ENCODE measurements at places on chromosomes 6 and 20.

- no peak for DNase-seq
Measured at GRCh38 chr6:43220439-43220951, 8.8 kb downstream of the DNPH1 start.

DNA sequence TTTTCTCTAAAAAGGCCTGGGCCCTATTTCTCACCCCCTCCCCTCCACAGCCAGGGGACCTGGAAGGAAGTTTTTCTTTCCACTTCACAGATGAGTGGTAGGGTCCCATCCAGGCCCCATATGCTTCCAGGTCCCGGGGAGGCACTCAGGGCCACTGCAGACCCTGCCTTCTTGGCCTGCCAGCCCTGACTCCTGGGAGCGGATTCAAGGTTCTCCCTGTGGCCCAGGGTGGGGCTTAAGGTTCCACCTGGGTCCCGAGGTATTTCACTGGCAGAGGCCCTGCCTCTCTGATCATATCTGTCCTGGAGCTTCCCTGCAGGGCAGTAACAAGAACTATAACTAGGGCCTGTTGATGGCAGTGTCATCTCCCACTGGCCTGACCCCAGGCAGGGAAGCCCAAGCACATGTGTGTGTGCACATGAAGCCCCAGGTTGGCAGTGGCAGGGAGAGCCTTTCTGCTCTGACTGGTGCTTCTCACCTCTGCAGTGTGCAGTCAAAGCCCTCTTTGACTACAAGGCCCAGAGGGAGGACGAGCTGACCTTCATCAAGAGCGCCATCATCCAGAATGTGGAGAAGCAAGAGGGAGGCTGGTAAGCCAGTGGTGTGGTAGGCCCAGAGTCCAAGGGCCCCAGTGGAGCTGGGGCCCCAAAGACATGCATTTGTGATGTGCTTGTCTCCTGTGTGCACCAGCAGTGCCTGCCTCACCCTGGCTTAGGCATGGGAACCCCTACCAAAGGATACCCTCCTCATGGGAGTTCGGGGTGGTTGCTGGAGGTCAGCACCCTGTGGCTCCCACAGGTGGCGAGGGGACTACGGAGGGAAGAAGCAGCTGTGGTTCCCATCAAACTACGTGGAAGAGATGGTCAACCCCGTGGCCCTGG lies 31.2 kb downstream of the PLCG1 start:
- no peak for DNase-seq

DNA sequence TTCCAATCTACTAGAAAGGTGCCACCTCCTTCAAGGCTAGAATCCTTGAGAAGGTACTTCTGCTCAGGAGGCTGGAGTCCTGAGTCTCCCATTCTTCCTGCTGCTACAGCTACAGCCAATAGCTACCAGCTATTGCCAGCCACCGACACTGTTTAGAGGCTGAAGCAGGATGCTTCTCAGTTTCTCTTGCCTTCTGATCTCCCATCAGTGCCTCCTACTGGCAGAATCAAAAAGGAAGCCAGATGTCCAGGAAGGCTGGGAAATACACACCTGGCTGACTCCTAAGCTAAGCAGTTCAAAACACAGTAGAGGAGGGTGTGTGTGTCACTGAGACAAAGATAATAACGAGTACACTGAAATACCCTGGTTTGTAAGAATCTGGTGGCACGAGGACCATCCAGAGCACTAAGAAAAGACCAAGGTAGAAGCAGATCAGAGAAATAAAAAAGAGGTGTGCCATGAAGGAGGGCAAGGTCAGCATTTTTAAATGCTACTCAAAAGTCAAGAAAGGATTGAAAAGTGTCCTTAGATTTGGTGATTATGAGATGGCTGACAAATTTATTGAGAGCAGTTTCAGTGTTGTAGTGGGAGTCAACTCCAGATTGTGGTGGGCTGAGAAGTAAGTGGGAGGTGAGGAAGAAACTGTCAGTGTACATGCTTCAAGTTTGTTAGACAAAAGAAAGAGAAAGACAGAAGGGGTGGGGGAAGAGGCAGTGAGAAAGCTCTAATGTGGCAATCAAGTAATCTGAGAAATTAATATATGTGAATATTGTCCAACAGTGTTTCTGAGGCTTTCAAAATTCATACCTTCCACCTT lies 2.3 kb upstream of the HLA-DMA start:
- no peak for DNase-seq

- no peak for DNase-seq
Measured at GRCh38 chr6:153087436-153087835, 43.6 kb downstream of the RGS17 start.

DNA sequence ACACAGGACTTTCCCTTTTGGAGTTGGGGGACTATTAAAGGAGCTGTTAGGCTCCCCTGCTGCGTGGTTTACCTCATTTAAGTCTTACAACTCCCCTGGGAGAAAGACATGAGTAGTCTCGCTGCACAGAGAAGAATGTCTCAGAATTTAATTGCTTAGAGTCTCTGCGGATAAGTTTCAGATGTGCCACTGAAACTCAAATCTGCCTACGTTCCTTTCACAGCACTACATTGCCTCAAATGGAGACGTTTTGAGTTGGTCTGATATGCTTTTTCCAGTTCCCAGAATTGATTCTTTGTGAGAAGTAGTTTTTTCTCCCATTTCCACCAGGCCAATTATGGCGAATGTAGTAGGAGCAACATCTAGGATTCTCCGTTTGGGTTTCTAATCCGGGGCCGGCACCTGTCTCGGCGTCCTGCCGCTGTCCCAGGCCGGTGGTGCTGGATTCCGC lies 532 bp upstream of the SLC35F1 start:
- DNase-seq = no peak

GRCh38 chr6:156396068-156396771 lies 381.0 kb upstream of the ARID1B start:
- DNase-seq = no peak

DNA sequence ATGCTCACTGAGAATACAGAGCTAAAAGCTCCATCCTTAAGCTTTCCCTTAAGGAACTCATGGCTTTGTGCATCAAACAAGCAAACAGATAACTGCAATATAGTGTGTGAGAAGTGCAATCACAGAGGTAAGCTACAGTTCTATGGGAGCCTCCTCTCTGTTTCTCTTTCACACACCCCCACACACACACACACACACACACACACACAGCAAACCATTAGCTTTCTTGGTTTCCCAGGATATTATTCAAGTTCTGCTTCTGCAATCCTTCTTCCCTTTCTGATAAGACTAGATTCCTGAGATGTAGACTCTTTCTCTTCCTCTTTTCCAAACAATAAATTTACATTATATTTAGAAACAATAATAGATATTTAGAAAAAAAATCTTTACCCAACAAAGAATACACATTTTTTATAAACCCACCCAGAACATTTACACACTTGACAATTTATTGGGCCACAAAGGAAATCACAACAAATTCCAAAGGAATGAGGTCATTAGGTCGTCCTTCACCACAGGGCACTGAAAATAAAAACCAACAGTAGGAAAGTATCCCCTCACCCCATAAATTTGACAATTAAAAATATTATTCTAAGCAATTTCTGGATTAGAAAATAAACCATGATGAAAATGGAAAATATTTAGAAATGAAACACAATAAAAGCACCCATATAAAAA lies 9.3 kb upstream of the GFOD1 start:
- no peak for DNase-seq

DNA sequence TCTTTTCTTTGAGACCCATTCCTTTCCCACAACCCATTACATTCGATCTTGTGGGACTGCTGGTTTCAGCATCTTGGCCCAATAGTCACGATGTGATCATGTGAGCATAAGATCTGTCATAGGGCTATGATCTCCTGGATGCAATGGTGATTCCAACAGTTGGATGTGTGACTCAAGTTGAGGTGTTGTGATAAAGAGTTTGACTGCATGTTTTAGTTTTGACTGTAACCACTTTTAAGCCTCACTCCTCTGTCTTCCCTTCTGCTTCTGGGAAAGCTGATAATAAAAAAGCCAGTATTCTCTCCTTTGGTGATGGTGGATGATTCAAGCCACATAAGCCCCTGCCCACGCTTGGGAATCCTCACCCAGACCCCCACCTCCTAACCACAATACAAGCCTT lies 117.0 kb upstream of the ASCC3 start:
- DNase-seq = no peak

DNA sequence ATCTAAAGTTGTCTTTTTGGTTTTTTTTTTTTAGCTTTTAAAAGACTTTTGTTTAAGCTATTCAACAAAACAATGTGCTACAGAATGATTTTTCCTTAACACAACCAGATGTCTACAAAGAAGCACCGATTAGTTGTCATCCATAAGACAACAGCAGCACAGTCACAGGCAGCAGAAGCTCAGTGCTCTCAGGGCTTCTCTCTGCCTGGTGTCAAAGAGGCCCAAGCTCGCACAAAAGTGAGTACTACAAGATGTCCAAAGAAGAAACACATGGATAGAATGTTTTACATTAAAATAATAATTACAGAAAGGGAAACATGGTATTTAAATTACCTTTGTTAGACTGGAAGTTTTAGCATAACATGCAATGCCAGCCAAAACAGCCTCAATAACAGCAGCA lies 81.6 kb downstream of the DNAAF9 start:
- no peak for DNase-seq

DNA sequence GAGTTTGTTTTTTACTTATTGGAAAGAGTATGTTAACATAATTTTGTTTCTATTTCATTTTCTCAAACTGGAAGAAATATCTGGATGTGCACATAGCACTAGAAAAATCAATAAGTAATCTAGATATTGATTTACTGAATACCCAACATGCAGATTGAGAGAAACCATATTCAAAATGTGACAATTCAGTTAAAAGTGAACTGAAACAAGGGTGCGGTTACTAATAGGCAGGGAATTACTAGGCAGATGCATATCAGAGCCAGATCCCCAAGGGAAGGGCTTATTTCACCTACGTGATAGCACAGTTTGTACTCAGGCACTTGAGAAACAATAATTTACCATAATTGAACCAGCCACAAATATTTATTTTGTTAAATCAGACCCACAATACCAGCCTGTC lies 493.1 kb upstream of the FLRT3 start:
- no peak for DNase-seq

DNA sequence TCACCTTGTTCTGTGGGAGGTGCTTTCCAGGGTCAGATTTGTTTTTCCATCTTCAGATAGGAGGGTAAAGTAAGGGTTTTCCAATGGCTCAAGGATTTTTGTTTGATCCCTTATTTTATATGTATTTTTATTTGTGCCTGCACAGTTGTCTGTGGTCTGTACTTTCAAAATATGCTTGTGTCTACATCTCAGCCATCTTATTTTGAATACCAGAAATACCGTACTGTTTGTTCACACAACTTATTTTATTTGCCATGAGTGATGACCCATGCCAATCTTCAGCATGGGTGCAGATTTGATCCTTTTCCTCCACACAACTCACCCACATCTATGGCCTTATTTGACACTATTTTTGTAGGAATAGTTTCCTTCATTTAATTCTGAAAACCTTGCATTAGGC lies 72.2 kb upstream of the PTCHD4 start:
- DNase-seq = no peak

GRCh38 chr20:19712721-19713260 lies 45.3 kb upstream of the RIN2 start:
- no peak for DNase-seq

- no peak for DNase-seq
Measured at GRCh38 chr6:74431873-74432580, 736.0 kb downstream of the CD109 start.

GRCh38 chr20:41738604-41739206 lies 120.5 kb upstream of the CHD6 start:
- no peak for DNase-seq

DNA sequence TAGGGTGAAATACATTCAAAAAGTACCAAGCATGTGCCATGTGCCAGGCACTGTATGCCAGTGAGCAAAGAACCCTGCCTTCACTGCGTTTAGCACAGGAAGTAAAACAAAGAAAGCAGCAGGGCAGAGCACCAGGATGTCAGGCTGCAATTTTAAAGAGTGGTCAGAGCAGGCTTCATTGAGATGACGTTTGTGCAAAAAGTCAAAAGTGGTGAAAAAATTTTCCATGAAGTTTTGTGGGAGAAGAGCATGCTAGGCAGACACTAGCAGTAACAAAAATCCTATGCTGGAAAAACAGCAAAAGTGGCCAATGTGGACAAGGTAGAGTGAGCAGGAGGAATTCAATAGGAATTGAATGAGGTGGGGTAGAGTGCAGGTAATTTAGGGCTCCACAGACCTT lies 31.3 kb downstream of the AKIRIN2 start:
- no peak for DNase-seq

GRCh38 chr6:122182061-122182460 lies 217.4 kb upstream of the HSF2 start:
- DNase-seq = no peak

GRCh38 chr6:25112322-25112773 lies 166.8 kb upstream of the CARMIL1 start:
- no peak for DNase-seq

GRCh38 chr6:91708534-91708933 lies 1121.7 kb upstream of the MAP3K7 start:
- DNase-seq = no peak

GRCh38 chr6:168542301-168542700 lies 101.3 kb downstream of the SMOC2 start:
- no peak for DNase-seq

DNA sequence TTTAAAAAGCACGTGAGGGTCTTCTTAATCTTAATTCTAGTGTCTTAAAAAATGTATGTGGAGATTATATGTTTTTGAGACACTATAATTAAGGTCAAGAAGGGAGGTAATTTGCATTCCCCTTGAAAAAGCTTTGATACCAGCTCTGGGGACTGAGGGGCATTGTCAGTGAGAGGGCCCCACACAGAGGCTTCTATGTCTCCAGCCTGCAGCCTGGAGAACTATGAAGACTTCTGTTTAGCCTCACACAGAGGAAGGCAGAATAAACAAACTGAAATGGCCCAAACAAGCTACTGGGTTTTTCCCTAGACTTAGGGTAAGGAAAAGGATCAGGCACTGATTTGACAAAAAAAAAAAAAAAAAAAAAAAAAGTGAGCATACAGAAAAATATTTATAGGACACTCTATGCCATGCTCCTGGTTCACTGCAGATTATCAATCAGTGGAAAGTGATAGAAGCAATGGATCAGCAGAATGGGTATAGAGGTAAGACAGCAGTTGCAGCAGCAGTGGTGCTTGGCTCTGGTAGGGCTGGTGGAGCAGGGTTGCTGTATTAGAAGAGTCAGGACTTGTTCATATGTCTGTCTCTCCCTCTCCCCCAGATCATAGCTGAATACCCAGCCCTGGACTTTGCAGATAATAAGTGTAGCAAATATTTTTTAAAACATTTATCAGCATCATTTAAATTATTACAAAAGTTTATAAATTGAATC lies 85.4 kb downstream of the KLHL32 start:
- no peak for DNase-seq

- DNase-seq = no peak
Measured at GRCh38 chr6:118467181-118467580, 80.9 kb upstream of the PLN start.

DNA sequence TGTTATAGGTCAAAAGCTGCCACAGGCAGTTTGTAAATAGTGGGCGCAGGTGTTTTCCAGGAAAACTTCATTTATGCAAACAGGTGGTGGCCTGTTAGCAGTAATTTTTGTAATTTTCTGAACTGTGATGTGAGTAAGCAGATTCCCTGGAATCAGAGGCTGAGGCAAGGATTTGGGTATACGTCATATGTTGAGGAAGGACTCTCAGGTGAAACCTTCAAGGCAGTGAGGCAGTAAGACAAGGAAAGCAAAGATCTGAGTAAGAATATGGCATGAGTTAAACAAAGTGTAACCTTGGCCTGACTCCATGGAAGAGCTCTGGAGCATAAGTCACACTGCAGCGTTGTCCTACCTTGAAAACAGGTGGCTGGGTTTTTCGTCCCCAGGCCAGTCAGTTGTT lies 291.1 kb upstream of the BTBD3 start:
- DNase-seq = no peak

GRCh38 chr6:16406966-16407365 lies 168.6 kb downstream of the GMPR start:
- no peak for DNase-seq

GRCh38 chr20:9363673-9364072 lies 150.7 kb upstream of the LAMP5 start:
- DNase-seq = no peak
